ENCODE measurements at places on chromosomes 1 and 21.

DNA sequence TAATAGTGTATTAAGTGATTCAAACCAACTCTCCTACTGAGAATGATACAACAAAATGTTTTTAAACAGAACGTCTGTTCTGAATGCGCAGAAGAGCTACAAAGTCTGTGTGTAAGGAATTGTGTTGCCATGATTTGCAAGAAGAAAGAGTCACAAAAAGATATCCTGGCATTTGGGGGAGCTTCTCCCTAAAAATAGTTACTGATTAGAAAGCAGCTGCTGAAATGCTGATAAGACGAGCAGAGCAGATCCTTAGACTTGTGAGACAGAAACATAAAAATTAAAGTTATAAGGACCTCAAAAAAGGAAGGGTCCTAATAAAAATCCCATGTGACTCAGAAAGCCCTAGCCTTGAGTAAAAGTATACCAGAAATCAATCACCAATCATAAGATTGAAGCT is 54.9 kb upstream of the CRB1 start:
- DNase-seq: no peak

DNA sequence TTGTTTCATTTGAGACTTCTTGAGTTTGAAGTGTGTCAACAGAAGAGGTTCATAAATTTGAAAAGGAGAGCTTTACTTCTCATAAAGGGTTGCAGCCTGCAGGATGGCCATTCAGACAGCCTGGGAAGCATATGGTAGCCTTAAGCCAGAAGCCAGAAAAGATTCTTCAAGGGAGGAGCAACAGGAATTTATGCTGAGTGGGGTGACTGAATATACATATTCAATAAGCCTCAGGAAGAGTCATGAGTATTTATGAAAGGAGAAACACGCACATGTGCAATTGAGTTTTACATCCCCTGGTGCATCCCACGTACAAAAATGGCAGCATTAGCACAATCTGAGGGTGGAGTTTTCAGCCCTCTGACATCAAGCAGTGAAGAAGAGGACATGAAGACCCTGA is 290.2 kb downstream of the KCTD3 start:
- DNase-seq: no peak

- no peak for DNase-seq
Measured at GRCh38 chr1:163768576-163768975, 446.8 kb downstream of the NUF2 start.

DNA sequence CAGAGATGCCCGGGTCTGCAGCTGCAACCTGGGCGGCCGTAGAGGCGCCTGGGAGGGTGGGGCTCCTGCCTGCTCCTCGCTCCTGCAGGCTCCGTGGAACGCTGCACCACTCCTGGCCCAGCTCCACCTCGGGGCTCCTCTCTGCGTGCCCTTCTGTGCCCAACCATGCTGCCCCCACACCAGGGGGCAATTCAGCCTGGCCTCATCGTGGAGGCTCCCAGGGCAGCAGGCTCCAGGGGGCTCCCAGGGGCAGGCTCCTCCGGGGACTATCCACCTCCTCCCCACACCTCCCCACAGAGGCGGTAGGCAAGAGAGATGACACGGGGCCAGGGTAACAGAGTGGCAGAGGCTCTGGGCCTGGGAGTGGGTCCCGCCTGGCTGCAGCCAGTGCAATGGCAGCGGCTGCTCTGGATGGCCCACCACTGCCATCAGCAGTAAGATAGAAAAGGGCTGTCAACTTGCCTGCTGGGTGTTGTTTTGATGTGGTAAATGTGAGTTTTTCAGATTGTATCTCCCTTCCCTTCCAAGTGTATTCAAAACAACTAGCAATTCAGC is 22.4 kb upstream of the LRRC8C start:
- DNase-seq: no peak

GRCh38 chr1:217478450-217478849 is 152.4 kb downstream of the GPATCH2 start:
- no peak for DNase-seq

DNA sequence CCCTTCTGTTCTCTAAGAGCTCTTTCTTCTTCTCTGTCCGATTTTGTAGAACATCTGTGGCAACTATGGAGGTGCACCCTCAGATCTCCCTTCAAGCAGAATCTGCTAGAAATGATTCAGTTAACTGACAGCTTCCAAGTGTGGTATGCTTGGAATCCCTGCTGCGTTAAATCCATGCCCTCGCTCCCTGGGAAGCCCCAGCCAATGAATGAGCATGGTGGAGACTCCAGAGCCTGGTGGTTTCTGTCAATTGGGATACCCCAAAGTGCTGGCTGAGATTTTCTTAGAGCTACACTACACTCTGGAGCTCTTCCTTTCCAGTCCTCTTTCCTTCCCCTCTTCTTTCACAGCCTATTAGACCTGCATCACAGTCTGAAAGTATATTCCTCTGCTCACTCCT is 116.3 kb upstream of the C1orf21 start:
- no peak for DNase-seq

DNA sequence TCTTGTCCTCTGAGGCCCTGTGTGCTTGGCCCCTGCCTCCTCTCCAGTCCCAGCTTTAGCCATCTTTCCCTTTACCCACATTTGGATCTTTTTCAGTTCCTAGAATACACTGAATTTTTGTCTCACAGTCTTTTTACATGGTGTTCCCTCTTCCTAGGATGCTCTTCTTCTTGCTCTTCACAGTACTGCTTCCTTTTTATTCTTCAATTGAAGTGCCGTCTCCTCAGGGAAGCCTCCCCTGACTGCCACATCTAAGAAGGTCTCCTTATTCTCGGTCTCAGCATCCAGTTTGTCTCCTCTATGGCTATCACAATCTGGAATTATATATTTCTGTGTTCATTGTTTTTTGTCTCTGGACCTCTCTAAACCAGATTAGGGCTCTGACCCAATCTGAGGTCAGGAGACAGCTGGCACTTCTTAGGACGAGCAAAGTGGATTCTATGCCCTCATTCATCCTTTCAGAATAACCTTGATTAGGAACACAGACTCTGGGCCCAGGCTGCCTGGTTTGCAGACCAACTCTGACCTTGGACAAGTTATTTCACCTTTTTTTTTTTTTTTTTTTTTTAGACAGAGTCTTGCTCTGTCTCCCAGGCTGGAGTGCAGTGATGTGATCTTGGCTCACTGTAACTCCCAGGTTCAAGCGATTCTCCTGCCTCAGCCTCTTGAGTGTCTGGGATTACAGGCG is 3.2 kb upstream of the FGR start:
- DNase-seq: no peak

- no peak for DNase-seq
Measured at GRCh38 chr1:94592571-94592920, 51.0 kb upstream of the F3 start.

GRCh38 chr1:219834314-219834917 is 93.9 kb downstream of the SLC30A10 start:
- DNase-seq: no peak

DNA sequence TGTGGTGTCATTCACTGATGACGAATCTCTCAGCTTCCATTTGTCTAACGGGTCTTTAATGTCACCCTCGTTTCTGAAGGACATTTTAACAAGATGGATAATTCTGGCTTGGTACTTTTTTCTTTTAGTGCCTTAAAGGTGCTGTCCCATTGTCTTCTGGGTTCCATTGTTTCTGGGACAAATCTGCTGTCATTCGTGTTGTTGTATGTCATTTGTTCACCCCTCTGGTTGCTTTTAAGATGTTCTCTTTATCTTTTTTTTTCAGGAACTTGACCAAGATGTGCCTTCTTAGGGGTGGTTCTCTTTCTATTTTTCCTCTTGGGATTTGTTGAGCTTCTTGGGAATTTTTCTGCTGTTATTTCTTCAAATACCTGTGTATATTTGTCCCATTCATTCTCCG is 14.0 kb upstream of the MMEL1 start:
- DNase-seq: no peak

- DNase-seq: no peak
Measured at GRCh38 chr1:99680270-99680669, 34.4 kb downstream of the PALMD start.

GRCh38 chr1:10014016-10014415 is 17.0 kb downstream of the RBP7 start:
- no peak for DNase-seq

DNA sequence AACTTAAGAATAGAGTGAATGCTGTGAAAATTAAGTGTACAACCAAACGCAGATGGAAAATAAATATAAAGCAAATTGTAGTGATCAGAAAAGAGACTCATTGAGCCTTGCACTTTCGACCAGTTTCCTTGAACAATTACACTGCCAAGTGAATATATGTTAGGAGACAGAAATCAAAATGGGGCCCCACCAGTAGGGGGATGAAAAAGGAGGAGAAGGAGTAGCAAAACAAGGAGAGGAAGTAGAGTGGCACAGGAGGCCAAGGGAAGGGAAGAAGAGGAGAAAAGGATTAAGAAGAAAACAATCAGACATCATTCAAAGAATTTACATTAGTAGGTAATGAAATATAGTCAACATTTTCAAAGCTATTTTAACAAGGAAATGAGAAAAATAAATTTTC is 1770.6 kb downstream of the PLA2G4A start:
- no peak for DNase-seq

DNA sequence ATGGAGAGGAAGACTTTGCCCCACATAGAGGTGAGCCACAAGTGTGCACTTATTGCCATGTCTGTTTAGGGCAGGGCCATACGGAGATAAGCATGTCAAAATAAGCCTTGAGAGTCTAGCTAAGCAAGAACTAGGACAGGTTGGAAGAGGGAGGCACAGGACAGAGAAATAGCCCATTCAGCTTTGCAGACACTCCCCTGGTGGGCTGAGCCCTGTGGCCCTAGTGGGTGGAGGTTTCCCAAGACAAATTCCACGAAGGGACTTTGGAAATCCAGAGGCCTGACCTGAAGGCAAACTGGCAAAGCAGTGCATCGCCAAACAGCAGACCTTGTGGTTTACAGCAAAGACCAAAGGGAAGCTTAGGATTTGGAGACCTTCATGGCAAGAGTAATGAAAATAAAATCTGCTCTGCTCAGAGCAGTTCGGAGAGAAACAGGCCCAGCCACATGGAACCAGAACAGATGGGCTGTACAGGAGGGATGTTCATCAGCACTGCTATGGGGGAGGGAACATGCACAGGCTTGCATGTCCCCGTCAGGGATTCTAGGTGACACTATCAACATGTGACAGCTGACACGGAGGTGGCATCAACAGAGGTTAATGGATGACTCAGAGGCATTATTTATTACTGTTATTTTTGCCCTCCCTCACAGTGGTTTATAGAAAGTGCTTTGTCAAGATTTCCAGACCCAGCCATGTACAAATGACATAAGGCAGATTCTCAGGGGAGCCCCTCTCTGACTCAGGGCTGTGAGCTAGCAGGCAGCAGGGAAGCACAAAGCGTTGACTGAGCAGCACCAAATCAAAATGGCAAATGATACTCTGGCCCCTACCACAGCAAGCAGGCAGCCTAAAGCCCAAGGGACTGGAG is 90.1 kb upstream of the IRF2BP2 start:
- no peak for DNase-seq

DNA sequence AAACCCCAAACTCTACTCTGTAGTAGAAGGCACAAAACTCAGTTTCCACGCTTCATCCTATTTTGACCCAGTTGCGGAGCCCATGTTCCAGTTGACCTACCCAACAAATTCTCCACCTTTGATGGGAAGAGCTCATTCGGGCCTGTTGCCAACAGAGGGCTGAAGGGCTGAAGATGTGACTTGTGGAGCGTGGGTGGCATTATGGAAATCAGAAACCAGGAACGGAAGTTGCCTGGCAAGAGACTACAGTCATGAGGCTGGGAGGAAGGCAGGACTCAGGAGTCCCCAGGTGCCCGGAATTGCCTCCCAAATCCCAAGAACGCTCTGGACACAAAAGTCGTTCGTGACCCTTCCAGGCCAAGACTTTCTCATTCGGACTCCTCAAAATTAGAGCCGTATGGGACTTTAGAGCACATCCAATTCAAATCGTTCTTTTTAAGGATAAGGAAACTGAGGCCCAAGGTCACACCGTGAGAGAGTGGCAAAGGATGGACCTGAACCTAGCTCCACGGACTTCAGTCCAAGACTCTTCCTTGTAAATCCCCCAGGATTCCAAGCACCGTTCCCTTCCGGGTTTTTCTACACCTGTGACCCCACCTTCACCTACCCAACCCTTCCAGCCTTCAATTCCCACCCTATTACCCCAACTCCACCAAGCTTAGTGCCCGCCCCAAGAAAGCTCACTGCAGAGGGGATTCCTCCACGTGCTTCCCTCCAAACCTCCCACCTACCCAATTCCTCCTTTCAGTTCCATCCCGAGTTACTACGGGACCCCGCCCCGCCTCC is 739 bp downstream of the SMG5 start:
- no peak for DNase-seq

- DNase-seq: no peak
Measured at GRCh38 chr1:223017291-223017690, 125.8 kb downstream of the TLR5 start.

- no peak for DNase-seq
Measured at GRCh38 chr1:40299366-40300248, 17.5 kb downstream of the COL9A2 start.

- DNase-seq: peak; percentile 87
Measured at GRCh38 chr21:41167348-41168342, at the start of gene BACE2. BACE2 (plus strand) TSS chr21:41168160; CDS start chr21:41168264, 104 bp downstream.

DNA sequence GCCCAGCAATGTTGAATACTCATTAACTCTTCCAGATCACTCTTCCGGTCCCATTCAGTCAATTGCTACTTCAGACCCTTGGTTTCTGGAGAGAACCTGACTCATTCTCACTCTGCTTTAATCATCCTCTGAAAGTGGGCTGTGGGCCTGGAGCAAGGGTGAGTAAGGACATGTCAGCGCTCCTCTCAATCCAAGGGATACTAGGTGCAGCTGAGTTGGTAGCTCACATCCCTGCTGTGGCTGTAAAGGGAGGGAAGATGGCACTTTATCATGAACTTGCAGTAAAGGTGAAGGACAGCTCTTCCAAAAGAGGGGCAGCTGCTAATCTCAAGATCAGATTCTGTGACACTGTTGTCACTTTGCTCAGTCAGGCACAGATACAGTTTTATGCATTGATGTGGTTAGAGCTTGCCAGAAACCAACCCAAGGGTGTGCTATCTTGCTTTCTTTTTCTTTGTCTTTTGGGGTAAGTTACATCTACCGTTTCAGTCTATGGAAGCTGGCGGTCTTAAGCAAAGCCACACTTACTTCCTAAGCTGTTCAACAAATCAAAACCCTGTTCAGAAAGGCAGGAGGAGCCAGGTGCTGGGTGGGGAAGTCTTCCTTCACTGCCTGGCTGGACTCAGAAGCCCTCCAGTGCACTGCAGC is 26.5 kb upstream of the NTPCR start:
- DNase-seq: no peak

- DNase-seq: no peak
Measured at GRCh38 chr1:236686815-236687160, 489 bp downstream of the ACTN2 start.
